ENCODE measurements at places on chromosomes 2 and 18.
A peak's percentile ranks its signal among the peaks of the same experiment; 100 is the strongest.

DNA sequence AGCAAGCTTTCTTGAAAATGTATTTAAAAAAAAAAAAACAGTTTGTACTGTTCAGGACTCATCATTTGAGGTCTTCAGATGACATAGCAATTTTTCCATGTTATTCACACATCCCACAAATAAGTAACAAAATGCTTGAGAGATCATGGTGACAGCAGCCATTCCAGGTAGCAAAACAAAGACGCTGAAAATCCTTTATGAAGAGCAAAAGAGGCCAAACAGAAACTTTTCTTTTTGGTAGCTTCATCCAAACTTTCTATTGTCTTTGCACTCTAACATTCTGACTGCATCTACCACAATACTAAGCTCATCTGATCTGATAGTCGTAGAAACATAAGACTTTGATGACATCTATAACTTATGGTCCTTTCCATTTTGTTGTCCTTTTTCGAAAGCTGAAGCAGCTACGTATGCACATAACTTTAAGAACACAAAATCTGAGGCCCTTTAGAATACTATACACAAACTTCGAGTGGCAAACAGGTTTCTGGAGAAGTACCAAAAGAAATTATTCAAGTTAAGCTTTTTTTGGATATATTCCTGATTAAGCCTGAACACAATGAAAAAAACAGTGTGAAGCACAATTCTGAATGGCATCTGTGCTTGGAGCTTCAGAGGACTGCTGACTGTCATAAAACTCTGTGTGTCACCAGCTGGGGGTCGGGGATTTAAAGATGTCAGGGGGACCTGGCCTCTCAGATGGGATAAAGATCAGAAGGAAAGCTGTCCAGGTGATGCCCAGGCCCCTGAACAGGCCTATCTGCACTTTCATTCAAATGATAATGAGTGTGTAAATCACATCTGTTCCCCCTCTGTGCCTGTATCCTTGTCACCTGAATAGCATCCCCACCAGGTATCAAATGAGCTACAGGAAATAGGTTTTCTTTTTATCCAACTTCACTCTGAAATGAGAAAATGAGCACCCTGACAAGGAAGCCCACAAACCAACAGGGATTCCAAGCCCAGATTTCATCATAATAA, 75.8 kb downstream of the ZEB2 start:
- ATAC-seq: peak; percentile 21

- no peak for ATAC-seq
Measured at GRCh38 chr2:45984896-45985473, 312.2 kb upstream of the EPAS1 start.

GRCh38 chr2:89811295-89811694, 1119.8 kb downstream of the RPIA start:
- no peak for ATAC-seq

DNA sequence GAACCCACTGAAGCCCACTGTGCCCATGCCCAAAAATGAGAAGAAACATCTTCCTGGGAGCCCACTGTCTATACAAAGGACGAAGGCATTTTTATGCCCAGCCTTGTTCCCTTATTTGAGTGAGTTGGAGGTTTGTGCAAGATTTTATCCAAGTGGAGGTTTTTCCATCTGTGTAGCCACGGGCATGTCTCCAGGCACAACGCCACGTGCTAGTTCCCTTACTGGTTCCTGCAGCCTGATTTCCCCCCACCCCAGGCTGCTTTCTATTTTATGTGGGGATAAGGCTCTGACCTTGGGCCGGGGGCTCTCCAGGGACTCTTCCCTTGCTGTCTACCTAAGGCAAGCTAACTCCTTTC, 22.2 kb upstream of the TXNL4A start:
- no peak for ATAC-seq

- ATAC-seq: no peak
Measured at GRCh38 chr2:116141891-116142474, 1672.5 kb upstream of the DDX18 start.

DNA sequence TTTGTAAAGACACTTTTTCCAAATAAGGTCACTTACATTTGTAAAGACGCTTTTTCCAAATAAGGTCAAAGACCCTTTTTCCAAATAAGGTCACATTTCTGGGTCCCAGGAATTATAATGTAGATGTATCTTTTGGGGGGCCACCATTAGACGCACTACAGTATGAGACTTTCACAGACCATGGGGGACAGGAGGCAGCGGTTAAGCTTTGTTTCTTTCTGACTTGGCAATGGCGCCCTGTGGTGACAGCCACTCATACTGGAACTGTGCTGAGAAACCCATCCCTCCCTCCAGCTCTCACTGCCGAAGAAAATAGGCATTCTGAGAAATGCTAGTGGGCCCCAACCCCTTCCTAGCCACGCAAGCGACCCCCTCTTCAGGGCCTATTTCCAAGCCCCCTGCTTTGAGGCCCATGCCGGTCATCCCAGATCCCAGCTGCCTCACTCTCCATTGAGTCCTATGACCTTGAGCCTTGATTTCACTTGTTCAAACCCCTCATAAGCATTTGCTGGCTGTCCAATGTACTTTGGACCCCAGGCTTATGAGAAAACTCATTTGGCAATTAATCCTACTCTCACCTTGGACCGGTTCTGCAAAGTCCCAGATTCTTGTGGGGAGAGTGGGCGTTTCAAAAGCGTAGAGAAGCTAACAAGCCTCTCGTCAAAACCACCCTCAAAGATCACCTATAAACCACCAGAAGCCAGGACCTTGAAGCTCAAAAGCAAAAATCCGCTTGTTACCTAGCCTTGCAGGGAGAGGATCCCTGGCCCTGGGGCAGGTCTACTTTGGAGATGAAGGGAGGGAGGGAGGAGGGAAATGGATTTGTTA, 11.3 kb upstream of the SPATA3 start:
- ATAC-seq: no peak

GRCh38 chr2:107197594-107198294, 311.8 kb upstream of the ST6GAL2 start:
- ATAC-seq: no peak

DNA sequence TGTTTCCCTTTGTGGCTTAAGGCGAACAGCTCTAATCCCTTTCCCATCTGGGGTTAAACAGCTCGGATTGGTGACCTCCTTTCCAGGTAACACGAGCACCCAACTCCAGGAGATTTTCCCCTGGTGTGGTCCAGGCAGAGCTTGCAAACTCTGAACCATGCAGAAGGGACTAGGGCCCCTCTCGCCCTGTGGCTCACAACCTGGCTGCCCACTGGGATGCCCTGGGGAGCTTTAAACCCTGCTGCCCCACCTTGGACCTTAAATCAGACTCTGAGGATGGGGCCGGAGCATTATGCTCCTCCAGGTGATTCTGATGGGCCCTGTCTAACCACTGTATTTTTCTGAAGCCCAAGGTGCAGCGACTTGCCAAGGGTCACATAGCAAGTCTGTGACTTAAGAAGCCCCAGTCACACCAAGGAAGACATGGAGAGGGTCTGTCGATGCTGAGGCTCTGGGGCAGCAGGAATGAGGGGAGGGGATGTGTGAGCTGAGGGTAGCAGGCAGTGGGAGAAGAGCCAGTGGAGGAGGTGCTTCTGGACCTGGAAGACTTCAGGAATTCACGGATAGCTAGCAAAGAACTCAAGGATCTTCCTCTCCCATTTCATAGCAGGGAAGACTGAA, 5.9 kb downstream of the ARID5A start:
- ATAC-seq: no peak

GRCh38 chr2:12694990-12695774, 21.6 kb upstream of the TRIB2 start:
- no peak for ATAC-seq

- ATAC-seq: no peak
Measured at GRCh38 chr2:1837022-1837421, 92.7 kb upstream of the PXDN start.

DNA sequence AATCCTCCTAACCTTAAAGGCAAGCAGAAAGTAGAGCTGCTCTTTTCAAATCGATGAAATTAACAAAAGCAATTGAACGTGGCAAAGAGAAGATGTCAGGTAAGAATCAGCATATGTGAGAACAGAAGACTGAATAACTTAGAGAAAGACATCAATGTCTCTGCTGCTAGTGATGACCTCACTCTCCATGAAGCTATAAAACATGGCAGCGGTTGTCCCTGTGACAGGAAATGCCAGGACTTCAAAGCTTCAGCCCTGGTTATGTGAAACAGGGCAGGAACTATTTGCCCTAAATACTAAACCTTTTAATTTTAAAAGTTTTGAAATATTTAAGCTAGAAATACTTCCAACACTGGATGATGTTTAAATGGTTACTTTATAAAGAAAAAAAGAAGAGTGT, 383.7 kb downstream of the XIRP2 start:
- peak; percentile 79 for ATAC-seq

- ATAC-seq: peak; percentile 89
Measured at GRCh38 chr2:96148410-96149217, 3.4 kb upstream of the DUSP2 start.

DNA sequence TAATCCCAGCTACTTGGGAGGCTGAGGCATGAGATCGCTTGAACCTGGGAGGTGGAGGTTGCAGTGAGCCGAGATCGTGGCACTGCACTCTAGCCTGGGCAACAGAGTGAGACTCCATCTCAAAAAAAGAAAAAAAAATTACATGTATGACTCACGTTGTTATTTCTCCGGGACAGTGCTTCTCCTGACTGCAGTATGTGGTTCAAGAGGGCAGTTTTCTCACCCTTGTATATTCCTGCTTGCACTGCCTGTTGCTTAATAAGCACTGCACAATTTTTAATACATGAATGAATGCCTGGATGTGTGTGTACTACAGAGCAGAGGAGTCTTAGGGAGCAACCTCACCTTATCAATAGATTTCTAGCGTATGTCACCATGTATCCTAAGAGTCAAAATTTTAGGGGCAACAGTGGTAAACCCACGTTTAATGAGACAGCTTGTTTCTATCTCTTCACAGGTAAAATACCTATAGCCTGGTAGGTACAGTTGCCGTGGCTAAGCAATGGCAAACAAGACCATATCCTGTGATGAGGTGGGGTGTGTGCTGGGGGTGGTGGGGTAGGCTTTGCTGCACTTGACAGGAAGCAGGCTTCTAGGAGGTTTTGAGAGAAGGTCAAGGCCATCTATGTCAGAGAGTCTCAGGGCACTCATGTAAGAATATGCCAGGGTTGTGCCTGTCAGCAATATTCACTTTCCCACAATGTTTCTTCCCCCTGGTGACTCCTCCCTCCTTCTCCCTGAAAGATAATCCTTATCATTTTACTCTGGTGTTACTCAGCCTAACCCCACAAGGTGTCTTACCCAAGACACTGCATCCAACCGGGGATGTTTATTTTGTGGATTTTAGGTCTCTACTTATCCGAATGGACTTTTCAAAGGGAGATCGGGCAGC, 36.9 kb upstream of the MEX3C start:
- ATAC-seq: no peak

GRCh38 chr2:35104309-35104708, 1251.3 kb upstream of the CRIM1 start:
- no peak for ATAC-seq

DNA sequence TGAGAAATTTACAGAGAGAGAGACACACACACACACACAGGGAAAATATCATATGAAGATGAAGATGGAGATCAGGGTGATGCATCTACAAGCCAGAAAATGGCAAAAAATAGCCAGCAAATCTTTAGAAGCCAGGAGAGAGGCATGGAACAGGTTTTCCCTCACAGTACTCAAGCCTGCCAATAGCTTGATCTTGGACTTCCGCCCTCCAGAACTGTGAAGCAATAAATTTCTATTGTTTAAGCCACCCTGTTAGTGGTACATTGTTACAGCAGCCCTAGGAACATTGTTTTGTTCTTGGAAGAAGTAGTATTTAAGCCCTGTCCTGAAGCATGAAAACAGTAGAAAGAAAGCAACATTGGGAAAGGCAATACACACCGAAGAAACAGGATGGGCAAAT, 292.0 kb upstream of the LRP1B start:
- ATAC-seq: no peak

GRCh38 chr2:199973703-199974102, 18.3 kb downstream of the MAIP1 start:
- peak; percentile 47 for ATAC-seq

DNA sequence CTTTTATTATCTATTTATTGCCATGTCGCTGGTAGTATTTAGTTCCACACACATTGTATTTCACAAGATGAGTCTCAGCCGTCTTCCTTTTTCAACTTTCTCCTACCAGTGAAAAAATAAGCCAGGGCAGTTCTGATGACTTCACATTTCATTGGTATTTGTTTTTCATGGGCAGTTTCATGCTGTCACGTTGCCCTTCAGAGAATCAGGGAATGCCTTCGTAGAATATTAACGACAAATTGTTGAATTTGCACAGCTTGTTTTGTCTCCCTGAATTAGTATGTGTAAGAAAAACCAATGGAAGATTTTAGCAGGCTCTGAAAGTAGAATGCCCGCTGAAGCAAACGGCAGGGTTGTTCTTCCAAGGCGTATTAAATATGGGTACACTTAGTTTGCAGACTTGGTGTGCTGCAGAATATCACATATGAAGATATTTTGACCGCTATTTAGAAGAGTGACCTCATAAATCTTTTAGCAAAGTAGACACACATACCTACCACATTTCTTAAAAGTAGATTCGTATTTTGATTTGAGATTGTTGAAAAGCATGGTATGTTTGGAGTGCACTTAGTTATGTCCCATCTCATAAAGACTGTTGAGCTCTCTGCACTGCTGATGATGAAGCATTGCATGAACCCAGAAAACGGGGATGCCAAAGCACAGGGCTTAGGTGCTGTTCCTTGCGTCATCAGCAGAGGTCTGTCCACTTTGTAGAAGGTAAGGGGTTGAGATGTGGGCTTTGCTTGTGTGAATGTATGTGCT, 2.9 kb downstream of the NEDD4L start:
- no peak for ATAC-seq

- no peak for ATAC-seq
Measured at GRCh38 chr18:11960743-11961380, 20.4 kb upstream of the IMPA2 start.

DNA sequence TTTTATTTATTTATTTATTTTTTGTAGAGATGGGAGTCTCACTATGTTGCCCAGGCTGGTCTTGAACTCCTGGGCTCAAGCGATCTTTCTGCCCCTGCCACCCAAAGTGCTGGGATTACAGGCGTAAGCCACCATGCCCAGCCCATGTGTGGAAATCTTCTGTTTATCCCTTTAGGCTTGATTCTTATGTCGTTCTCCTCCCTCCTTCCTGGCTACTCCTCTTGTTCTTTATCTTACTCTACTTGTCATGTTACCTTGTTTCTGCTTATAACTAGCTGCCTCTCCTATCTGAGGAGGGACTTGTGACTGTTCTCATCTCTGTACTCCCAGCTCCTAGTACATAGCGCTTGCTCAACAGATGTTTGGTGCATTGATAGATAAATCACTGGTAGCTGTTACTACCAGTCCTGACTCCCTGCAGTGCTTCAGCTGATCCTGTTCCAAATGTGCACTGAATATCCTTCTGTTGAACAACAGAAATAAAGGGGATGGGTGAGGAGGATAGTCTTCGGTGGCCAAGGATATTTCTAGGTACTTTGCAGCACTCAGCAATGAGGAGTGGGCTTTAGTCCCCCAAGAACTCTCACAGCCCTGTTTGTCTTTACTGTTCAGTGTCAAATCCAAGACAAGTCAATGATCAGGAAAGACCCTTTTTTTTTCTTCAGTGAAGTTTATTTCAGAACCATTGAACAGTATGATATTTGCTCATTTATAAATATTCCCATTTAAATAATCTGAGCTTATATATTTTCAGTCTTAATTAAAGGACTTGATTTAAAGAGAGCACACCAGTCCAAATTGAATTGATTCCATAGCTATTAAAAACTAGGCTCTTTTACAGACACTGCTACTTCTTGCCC, 7.2 kb downstream of the IL1B start:
- ATAC-seq: peak; percentile 3
